Activated CD4-positive, alpha-beta T cell treated with anti-CD3 and anti-CD28 coated beads, Interleukin-2, amount 10 ng/mL, durations not matched to agents 24 days and 14 days (primary cell): ENCODE measurements at places on chromosomes 2 and 18. TPM values are rescaled to one million over a fixed set of nuclear protein-coding genes. Genes with fewer than 3 reads are reported as not detected.

GRCh38 chr18:49920731-49921130 is 107.4 kb upstream of the ACAA2 start:
- H3K27me3 ChIP-seq: peaks cover 36% of the 10 kb centered on the region
- no peak overlapping the region for H3K27ac ChIP-seq
- no peak overlapping the region for H3K4me3 ChIP-seq
- DNase-seq: no peak
- H3K36me3 ChIP-seq: no peaks in the 10 kb centered on the region

The SLC4A5 gene
- 0.93 and 1.4 TPM in 2 replicates for total RNA-seq

GRCh38 chr2:153394247-153394646 is 84.3 kb downstream of the RPRM start:
- no peaks in the 10 kb centered on the region for H3K4me1 ChIP-seq
- H3K4me3 ChIP-seq: no peak overlapping the region
- no peaks in the 10 kb centered on the region for H3K36me3 ChIP-seq
- H3K27me3 ChIP-seq: no peaks in the 10 kb centered on the region

The VAMP5 gene
- total RNA-seq: 33.1 and 37.9 TPM in 2 replicates

DNA sequence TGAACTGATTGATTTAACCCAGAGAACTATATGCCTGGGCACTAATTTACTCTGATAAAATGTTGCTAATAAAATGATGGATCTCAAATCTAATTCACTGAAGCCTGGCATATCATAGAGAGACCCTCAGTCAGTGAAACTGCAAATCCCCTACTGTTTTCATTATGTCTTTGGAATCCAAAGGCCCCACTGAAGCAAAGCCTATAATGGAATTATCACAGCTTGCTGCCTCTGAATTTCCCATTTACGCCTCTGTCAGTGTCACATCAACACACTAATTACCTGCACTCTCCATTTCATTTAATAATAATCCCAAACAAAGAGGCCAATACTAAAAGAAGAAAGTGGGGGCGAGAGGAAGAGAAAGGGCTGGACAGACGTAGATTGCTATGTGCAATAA is 470.9 kb downstream of the MBD2 start:
- H3K27me3 ChIP-seq: no peaks in the 10 kb centered on the region
- no peak overlapping the region for H3K27ac ChIP-seq
- H3K36me3 ChIP-seq: no peaks in the 10 kb centered on the region
- no peaks in the 10 kb centered on the region for H3K4me1 ChIP-seq

DNA sequence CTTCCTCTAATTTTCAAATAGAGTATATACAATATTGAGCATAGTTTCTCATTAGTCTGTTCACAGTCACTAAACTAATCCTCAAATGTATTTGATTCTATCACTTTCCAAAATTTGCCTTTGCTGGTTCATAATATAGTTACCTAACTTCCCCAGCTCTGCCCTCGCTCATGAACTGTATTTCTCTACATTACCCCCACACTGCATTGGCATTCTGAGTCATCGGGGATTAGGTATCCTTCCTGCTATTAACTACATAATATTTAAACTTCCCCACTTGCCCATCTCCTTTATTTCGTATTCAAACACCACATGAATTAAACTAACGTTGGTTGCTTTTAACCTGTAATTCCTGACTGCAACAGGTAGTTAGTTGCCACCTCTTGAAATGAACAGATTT is 14.8 kb upstream of the CLASP1 start:
- no peaks in the 10 kb centered on the region for H3K27me3 ChIP-seq
- no peak for DNase-seq
- no peak overlapping the region for H3K27ac ChIP-seq
- peaks cover 21% of the 10 kb centered on the region for H3K36me3 ChIP-seq
- no peak overlapping the region for H3K4me3 ChIP-seq
- H3K4me1 ChIP-seq: no peaks in the 10 kb centered on the region

DNA sequence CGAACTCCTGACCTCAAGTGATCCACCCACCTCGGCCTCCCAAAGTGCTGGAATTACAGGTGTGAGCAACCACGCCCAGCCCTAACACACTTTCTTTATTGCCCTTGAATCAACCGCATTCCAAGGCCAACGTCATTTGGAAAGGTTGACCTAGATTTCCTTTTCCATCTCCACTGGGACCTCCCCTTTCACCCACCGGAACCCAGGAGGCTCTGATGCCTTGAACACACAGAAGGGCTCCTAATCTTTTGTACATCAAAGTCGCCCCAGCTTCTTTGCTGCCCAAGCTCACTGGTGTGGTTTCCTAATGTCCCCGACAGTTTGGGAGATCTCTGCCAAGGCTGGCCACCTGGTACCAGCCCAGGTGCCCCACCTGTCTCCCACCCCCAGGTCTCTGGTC is 46.2 kb upstream of the CAB39 start:
- H3K4me1 ChIP-seq: peaks cover 84% of the 10 kb centered on the region
- H3K36me3 ChIP-seq: peaks cover 1% of the 10 kb centered on the region
- peak overlapping the region; percentile 96 for H3K27ac ChIP-seq

The FHOD3 gene
- total RNA-seq: not detected in 2 replicates

DNA sequence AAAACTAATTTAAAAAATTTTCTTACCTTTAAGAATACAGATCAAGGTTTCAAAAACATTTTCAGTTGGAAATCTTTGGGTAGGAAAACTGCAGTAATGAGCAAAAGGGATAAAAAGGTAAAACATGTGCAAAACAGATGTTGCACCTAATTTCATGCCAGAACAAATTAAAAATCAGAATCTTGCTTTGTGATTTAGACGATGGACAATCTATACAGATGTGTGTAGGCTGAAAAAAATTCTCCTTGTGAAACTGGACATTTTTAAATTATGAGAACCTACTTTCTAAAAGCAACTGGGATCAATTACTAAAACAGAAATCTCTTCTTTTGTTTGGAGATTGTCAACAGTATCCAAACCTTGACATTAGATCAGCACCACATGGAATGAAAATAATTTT is 183.2 kb upstream of the ITGA4 start:
- H3K36me3 ChIP-seq: peaks cover 10% of the 10 kb centered on the region
- DNase-seq: no peak
- peaks cover 18% of the 10 kb centered on the region for H3K4me1 ChIP-seq
- H3K27ac ChIP-seq: no peak overlapping the region
- H3K4me3 ChIP-seq: no peak overlapping the region

GRCh38 chr2:205375461-205376448 is 306.5 kb upstream of the NRP2 start:
- no peaks in the 10 kb centered on the region for H3K36me3 ChIP-seq
- H3K4me1 ChIP-seq: peaks cover 5% of the 10 kb centered on the region
- H3K27ac ChIP-seq: no peak overlapping the region
- no peak for DNase-seq

DNA sequence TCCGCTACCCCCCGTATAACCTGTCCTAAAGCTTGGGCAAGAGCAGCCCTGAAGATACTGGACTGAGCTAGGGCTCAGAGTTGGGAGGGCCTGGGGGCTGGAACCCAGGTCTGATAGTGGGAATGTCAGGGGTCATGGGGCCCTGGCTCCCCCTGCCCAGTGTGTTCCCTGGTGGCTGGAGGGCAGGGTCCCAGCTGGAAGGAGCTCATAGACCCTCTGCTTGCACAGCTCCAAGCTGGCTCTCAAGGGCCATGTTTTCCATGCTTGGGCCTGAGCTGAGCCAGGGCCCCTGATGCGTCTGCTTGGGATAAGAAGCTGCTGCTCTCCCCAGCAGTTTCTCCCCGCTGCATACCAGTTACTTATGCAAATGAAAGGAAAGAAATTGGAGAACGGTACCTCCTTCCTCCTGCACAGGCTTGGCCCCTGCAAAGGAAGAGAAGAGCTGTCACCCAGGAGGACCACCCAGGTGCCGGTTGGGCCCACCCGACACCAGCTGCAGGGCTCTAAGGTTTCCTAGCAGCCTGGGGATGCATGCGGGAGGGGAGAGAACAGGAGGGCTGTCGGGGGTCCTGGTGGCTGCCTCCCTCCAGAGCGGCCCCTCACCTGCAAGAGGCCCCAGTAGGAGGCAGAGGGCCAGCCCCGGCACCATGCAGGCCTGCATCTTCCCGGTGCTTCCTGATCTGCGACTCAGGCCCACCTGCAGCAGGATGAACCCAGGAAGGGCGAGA is 628 bp downstream of the OTOS start:
- H3K36me3 ChIP-seq: peaks cover 2% of the 10 kb centered on the region
- no peak for DNase-seq
- H3K27me3 ChIP-seq: no peaks in the 10 kb centered on the region
- no peak overlapping the region for H3K27ac ChIP-seq

GRCh38 chr2:208025037-208025813 is at the start of gene PLEKHM3:
TSS of gene PLEKHM3 (minus strand) at chr2:208025527. CDS start at chr2:208001639, 23,888 bp downstream.
- no peaks in the 10 kb centered on the region for H3K27me3 ChIP-seq
- DNase-seq: peak; percentile 94
- H3K36me3 ChIP-seq: no peaks in the 10 kb centered on the region
- peak within 1 kb of the TSS; percentile 93 for H3K4me3 ChIP-seq
- H3K4me1 ChIP-seq: peaks cover 10% of the 10 kb centered on the region

The ZNF804A gene
- total RNA-seq: not detected in 2 replicates

The RAB17 gene
- 0.26 TPM in 1 of 2 replicates, not detected in the other for total RNA-seq

DNA sequence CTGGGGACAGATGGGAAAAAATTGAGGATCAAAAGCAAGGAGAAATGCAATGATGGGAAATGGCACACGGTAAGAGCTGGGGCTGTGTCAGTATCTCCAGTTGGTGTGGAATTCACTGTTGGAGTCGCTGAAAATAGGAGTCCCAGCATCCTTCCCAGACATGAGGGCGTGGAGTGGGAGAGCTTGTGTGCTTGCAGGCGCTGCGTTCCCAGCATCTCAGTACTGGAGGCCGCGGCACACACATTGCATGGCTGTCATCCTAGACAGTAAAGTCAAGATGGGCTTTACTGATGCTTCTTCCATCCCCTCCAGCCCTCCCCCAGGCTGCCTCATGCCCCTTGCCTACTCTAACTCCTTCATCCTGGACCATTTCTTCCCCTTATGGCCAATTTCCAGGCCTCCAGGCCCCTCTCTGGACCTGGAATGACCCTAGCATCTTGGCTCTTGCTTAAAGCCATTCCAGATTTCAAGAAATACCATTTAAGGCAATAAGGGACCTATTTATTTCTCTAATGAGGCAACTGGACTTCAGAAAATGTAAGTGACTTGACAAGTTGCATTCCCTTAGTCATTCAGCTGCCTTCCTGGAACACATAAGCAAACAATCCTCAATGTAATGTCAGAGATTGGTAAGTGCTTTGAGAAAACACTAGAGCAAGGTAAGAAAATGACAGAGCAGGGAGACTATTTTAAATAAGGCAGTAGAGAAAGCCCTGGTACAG is 70.5 kb upstream of the TTC39C start:
- no peak for DNase-seq
- H3K36me3 ChIP-seq: peaks cover 3% of the 10 kb centered on the region
- H3K27ac ChIP-seq: no peak overlapping the region
- H3K27me3 ChIP-seq: peaks cover 41% of the 10 kb centered on the region

The HRH4 gene
- 0.79 and 1.6 TPM in 2 replicates for total RNA-seq

- H3K4me1 ChIP-seq: peaks cover 64% of the 10 kb centered on the region
- H3K27me3 ChIP-seq: no peaks in the 10 kb centered on the region
- H3K36me3 ChIP-seq: peaks cover 53% of the 10 kb centered on the region
- H3K4me3 ChIP-seq: peak overlapping the region; percentile 27
Observed at GRCh38 chr2:230758566-230759480, 46.2 kb downstream of the CAB39 start.

DNA sequence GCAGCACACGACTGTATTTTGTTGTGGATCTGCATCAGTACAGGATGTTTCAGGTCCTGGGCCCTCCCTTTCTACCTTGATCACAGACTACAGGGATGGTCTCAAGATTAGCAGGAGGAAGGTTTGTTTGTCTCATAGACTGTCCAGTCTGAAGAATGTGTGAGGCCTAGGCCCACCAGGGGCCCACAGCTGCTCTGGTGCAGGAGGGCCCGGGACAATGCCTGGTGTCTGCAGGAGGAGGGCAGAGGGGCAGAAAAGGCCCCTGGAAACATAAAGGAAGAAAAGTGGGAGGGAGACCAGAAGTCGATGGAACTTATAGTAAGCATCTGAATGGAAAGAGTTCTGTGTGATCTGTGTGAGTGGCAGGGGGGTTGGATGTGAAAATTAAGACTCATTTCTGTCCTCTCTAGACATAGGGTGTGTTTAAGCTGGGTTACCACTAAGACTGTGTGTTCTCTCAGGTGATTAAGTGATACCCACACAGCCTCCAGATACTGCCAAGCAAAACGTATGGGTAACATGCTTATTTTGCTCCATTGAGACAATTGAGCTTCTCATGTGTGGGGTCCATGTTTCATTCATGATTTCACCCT is 33.4 kb upstream of the LPIN2 start:
- H3K36me3 ChIP-seq: no peaks in the 10 kb centered on the region
- H3K4me3 ChIP-seq: no peak overlapping the region
- peak; percentile 56 for DNase-seq
- peak overlapping the region; percentile 87 for H3K27ac ChIP-seq
- peaks cover 27% of the 10 kb centered on the region for H3K4me1 ChIP-seq

GRCh38 chr2:171187819-171188218 is 27.1 kb upstream of the TLK1 start:
- H3K4me1 ChIP-seq: no peaks in the 10 kb centered on the region
- no peak overlapping the region for H3K4me3 ChIP-seq
- H3K27ac ChIP-seq: no peak overlapping the region
- H3K36me3 ChIP-seq: no peaks in the 10 kb centered on the region

GRCh38 chr2:70041663-70042062 is 45.6 kb upstream of the PCBP1 start:
- peaks cover 36% of the 10 kb centered on the region for H3K36me3 ChIP-seq
- no peak for DNase-seq
- H3K27ac ChIP-seq: no peak overlapping the region
- peaks cover 60% of the 10 kb centered on the region for H3K4me1 ChIP-seq

DNA sequence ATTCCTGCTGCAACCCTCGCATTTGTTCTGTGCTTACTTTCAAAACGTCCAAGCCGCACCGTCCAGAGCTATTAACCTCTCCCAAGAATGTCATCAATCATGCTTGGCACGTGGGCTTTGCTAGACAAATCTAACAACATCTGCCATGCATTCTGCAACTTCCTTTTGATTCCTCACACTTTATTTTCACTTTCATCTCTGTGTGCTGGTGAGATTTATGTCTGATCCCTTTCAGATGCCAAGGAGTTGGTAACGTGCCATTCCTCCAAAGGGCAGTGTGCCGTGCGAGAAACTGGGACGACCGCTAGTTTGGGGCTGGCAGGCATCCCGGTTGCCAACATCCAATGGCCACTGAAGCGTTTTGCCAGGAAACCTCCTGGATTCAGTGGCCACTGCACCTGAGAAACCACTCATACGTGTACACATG is 230.0 kb upstream of the PARD3B start:
- no peak for DNase-seq
- no peaks in the 10 kb centered on the region for H3K36me3 ChIP-seq
- H3K27ac ChIP-seq: no peak overlapping the region
- peaks cover 24% of the 10 kb centered on the region for H3K27me3 ChIP-seq
- H3K4me1 ChIP-seq: no peaks in the 10 kb centered on the region

The C2orf66 gene
- 0.17 and 0.33 TPM in 2 replicates for total RNA-seq

GRCh38 chr18:53056064-53056463 is 716.1 kb downstream of the DCC start:
- H3K36me3 ChIP-seq: no peaks in the 10 kb centered on the region
- no peak overlapping the region for H3K4me3 ChIP-seq
- no peak overlapping the region for H3K27ac ChIP-seq
- H3K4me1 ChIP-seq: no peaks in the 10 kb centered on the region
- no peak for DNase-seq

The RAD51AP2 gene
- total RNA-seq: not detected in 2 replicates
